ENCODE measurements at places on chromosomes 7 and 10.
A peak's percentile ranks its signal among the peaks of the same experiment; 100 is the strongest.

- DNase-seq, result no peak
These were observed 615.9 kb upstream of the FOXK1 start for GRCh38 chr7:4066206-4066605.

DNA sequence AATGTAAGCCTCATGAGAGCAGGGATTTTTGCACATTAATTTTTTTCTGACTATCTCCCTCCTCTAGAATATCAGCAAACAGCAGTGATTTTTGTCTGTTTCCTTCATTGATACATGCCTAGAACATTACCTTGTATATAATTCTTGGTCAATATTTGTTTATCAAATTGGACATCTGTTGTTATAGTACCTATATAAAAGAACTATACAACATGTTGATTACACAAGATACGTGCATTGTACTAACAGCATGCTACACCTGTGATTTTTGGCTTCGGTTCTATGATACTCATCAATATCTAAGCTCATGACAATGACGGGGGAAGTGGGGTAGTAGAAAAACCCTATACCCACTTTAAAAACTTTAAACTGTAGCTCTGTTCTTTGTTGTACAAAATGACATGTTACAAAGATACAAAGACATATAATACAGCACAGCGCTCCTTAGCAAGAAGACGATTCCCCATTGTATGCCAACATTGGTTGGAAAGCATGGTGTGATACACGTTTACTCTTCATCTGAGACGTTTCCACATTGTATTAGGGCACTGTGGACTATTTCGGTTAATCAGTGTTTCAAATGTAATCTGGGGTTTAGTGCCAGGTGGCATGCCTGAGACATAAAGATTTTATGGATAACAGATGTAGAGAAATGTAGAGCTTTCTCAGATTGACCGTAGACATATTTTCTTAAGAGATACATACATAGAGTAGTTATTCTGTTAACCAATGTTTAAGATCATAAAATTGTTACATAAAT, 70.5 kb upstream of the FOXP2 start:
- DNase-seq, result no peak

DNA sequence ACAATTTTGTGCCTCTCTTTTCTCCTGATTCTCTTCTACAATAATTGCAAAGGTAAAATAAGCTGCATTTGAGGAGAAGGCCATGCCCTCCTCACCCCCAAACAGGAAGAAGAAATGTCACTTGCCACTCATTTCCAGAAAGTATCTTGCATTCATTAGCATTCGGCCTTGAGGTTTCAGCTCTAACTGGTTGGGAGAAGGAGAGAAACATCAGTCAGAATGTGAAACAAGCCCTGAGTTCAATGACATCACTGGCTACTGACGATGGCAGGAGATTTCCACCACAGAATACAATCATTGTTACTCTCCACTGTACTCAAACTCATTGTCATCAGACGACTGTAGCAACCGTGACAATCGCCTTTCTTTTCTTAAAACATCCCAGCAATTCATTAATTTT, 72.8 kb downstream of the PRKCQ start:
- no peak for DNase-seq

DNA sequence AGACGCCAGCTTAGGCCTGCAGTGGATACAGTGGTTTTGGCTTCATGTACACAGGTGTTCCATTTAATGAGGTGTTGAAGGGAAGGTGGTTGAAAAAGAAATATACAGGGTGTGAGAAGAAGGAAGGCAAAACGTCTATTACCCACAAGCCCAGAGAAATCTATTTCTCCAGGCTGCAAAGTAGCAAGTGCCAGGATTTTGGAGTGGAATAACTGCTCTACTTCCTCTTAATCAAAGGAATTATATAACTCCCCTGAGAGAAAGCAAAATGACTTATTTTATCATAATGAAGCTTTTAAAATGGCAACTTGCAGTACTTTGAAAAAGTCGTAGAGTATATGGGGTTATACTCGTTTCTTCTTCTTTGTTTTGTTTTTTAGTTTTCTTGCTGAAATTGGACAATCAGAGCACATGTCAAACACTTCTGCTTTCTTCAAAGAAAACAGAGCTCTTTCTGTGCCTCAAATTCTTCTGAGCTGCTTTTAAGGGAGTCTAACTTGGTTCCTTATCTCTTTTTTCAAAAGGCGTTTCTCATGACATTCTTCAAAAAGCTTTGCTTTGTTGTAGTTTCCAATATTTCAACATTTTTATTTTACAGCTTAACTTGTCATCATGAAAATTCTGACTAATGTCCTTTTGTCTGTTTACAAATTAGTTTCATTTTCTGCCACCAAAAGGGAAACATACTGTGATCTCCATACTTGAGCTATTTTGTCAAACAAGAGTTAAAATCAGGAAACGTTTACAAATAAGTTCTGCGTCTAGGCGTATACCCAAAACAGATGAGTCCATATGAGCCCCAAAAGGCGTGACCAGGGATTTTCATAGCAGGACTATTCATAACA, 289.7 kb downstream of the FRMD4A start:
- DNase-seq, result peak; percentile 60

DNA sequence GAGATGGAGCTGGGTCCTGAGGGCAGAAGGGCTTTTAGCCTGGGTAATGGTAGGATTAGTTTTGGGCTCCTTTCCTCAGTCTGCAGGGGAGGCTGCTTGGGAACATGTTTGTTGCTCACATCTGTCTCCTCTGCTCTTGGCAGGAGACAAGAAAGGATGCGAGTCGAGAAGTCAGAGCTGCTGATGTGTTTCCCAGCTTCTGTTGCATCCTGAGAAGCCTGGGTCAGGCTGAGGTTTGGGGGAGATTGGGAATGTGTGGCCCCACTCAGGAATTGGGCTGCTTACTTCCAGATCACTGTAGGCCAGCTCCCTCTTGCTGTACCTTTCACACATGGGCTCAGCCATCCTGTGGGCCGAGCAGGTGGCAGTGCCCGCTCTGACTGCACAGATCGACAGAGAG, 79.2 kb downstream of the CCNY start:
- no peak for DNase-seq

DNA sequence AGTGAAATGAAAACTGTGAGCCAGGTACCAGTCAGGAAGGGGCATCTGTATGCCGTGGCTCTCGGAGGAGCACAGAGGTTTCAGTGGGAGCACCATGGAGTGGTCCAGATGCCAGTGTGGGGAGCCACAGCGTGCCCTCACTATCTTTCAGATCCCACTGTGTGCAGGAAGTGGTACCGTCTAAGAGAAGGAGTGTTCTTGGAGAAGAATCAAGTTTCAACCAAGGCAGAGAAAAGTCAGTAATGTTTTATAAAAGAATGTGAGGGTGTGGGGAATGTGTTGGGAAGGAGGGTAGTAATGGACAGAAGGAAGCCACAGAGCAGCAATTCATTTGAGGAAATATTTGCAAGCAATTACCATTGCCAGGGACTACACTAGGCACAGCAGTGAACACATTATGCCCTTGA, 35.6 kb downstream of the PRKAR2B start:
- no peak for DNase-seq

DNA sequence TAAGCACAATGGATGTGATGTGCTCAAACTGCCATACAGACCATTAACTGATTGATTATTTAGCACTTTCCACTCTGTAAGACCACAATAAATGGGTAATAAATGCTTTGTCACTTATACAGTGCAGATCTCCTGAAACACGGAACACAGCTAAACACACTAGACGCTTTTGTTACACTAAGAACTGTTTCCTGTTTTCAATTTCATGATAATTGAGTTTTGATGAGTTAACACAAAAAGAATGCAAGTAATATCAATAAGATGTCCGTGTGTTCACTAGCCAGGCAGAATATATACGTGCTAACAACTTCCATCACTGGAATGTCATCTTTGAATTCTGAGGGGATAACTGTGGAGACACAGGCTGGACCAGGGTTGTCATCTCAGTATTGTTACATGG, 178.8 kb downstream of the SKAP2 start:
- no peak for DNase-seq

- no peak for DNase-seq
These were observed 74.3 kb downstream of the CDH23 start for GRCh38 chr10:71471006-71471405.

- DNase-seq, result no peak
These were observed 19.9 kb upstream of the PTPRN2 start for GRCh38 chr7:158607563-158607962.

- DNase-seq, result no peak
These were observed 486.0 kb upstream of the GALNT17 start for GRCh38 chr7:70645876-70646351.

DNA sequence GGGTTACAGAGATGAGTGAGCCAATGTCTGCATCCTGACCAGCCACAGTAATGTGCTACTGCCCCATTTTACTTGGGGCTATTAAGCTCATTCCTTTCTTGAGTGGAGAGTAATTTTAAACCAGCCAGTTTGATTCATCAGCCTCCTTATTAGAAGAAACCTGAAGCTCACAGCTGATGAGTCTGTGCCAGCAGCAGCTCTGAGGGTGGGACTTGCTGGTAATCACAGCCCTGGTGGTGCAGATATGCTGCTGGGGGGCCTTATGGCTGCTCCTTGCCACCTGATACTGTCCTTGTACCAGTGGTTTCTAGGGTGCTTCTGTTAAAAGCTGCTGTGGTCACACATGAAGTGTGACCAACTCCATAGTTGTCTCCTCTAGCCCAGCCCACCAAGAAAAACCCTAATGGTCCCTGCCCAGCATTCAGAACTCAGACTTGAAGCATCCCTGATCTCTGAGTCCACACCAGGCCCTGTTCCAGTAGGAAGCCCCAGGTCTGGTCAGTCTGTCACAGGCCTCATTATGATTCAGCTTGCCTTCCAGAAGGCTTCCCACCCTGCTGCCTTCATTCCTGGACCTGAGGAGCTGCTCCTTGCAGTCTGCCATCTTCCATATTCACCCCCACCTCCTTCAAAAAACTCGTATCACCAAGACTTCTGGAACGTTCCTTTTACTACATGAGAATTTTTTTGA, 28.9 kb upstream of the RBM20 start:
- DNase-seq, result no peak

- peak; percentile 79 for DNase-seq
These were observed 2.9 kb downstream of the DEPP1 start for GRCh38 chr10:44975431-44976331.

- peak; percentile 67 for DNase-seq
These were observed 2.8 kb downstream of the AGAP3 start for GRCh38 chr7:151088856-151089699.

DNA sequence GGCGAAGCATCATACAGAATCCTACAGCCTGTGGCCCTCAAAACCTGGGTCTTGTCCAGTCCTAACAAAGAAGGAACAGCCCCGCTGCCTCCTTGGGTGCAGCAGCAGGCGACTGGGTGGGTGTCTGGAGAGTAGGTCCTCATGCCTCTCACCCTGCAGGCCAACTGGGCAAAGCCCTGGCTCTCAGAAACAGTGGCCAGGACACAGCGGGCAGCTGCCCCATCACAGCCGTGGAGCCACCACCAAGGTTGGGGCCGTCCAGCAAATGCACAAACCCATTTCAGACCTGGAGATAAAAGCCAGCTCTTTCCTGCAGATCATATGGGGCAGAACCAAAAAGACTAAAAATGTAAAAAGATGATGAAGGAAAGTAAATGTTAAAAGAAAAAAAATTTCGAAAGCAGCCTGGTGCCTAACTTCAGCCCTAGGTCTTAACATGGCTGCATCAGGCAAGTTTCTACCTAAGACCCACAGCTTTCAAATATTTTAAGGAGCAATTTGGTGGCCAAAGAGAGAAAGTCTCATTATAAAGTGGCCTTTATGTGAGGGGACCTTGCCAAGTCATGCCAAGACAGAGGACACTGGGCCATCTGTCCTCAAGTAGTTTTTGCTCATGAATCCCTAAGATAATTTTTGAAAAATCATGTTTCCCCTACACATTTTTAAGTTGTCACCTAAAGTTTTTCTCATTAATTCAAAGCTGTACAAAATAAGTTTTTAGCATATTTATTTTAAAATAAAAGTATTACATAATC, 142.1 kb downstream of the PAXIP1 start:
- DNase-seq, result no peak

GRCh38 chr10:105586451-105587098, 945.5 kb downstream of the SORCS3 start:
- DNase-seq, result no peak

- DNase-seq, result no peak
These were observed 212.5 kb downstream of the ADAM12 start for GRCh38 chr10:126175641-126176262.

GRCh38 chr7:46291050-46291438, 370.0 kb upstream of the IGFBP3 start:
- DNase-seq, result peak; percentile 31

- no peak for DNase-seq
These were observed 435.2 kb upstream of the AUTS2 start for GRCh38 chr7:69162931-69163670.

- DNase-seq, result no peak
These were observed 35.1 kb downstream of the SDK1 start for GRCh38 chr7:3336042-3336665.

DNA sequence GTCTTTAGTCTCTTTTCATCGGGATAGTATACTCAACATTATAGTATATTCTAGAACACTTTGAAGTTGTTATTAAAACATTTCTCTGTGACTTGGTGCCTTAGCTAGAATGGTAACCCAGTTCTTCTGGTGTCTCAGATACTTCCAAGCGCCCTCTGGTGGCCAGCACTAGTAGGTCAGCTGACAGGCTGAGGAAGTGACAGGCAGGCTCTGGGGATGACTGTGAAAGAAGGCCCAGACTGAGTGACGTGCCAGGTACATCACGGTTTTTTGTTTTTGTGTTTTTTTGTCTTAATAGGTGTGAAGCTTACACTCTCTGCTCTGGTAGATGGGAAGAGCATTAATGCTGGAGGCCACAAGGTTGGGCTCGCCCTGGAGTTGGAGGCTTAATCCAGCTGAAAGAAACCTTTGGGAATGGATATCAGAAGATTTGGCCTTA, 5.1 kb downstream of the COMTD1 start:
- DNase-seq, result peak; percentile 91

- DNase-seq, result no peak
These were observed 67.3 kb downstream of the ANKIB1 start for GRCh38 chr7:92313055-92313454.
